ENCODE measurements at places on chromosomes 12 and 14.
A peak's percentile ranks its signal among the peaks of the same experiment; 100 is the strongest.

DNA sequence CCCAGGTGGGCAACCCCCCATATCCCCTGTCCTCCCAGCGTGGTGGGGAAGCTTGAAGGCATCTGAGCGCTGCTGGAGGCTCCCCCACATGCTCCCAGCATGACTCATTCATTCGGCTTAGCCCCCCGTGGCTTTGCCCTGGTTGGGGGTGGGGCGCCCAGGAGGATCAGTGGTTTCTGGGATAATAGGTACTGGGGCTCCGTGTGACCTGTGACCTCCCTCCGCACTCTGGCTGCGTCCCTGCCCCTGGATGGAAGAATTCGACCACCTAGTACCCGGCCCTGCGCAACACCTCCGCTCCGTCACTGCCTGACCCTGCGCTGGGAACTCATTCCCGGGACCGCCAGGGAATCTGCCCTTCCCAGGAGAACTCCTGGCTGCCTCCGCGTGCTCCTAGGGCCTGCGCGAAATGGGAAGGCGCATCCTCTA lies 120.1 kb downstream of the AACS start:
- no peak for DNase-seq

- DNase-seq, result no peak
Measured at GRCh38 chr14:58565832-58566231, 71.9 kb upstream of the DACT1 start.

GRCh38 chr12:47722941-47723631 lies 2.2 kb downstream of the ENDOU start:
- DNase-seq, result peak; percentile 67

DNA sequence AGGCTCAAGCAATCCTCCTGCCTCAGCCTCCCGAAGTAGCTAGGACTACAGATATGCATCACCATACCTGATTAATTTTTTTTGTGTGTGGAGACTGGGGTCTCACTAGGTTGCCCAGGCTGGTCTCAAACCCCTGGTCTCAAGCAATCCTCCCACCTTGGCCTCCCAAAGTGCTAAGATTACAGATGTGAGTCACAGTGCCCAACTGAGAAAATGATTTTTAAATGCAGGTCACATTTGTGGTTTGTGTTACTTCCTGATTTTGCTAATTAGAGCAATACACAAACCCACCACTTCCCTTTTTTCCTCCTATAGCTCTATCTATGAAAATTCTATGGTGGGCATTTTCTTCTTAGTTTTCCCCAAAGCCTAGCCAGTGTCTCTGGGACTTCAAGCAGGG lies 45.5 kb upstream of the TMEM263 start:
- no peak for DNase-seq

- no peak for DNase-seq
Measured at GRCh38 chr14:69593018-69593677, 18.2 kb upstream of the SUSD6 start.

- no peak for DNase-seq
Measured at GRCh38 chr14:104081261-104081835, 4.2 kb upstream of the ASPG start.

- DNase-seq, result no peak
Measured at GRCh38 chr12:105429511-105429910, 99.0 kb downstream of the C12orf75 start.

GRCh38 chr12:131943876-131944275 lies 5.9 kb upstream of the EP400 start:
- no peak for DNase-seq

GRCh38 chr14:97942921-97943320 lies 1145.7 kb downstream of the VRK1 start:
- DNase-seq, result no peak

GRCh38 chr12:13345722-13346121 lies 149.2 kb downstream of the EMP1 start:
- DNase-seq, result no peak

DNA sequence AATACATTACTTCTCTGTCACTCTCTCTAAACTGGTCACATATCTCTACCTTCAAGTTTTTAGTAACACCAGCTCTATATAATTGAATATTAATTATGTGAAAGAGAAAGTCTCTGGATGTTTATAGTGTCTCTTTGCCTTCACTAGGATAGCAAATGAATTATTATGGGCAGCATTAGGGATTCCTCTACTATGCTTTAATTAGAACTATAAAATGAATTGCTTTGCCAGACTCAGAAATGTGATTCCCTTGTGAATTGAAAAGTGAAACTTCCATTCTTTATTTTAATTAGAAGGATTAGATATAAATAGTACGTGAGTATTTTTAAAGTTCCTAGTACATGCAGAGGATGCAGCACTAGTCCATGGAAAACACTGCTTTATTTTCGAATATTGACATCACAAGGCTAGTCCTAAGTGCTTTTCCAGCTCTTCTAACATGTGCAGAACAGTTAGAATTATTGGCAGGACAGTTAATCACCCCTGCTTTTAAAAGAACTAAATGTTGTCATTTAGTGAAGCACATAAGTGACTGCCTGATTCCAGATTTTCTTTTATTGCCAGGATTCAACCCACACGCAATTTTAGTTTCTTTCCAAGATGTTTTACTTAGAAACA lies 23.0 kb upstream of the REP15 start:
- DNase-seq, result no peak

GRCh38 chr14:52117111-52117832 lies 48.4 kb upstream of the NID2 start:
- no peak for DNase-seq

DNA sequence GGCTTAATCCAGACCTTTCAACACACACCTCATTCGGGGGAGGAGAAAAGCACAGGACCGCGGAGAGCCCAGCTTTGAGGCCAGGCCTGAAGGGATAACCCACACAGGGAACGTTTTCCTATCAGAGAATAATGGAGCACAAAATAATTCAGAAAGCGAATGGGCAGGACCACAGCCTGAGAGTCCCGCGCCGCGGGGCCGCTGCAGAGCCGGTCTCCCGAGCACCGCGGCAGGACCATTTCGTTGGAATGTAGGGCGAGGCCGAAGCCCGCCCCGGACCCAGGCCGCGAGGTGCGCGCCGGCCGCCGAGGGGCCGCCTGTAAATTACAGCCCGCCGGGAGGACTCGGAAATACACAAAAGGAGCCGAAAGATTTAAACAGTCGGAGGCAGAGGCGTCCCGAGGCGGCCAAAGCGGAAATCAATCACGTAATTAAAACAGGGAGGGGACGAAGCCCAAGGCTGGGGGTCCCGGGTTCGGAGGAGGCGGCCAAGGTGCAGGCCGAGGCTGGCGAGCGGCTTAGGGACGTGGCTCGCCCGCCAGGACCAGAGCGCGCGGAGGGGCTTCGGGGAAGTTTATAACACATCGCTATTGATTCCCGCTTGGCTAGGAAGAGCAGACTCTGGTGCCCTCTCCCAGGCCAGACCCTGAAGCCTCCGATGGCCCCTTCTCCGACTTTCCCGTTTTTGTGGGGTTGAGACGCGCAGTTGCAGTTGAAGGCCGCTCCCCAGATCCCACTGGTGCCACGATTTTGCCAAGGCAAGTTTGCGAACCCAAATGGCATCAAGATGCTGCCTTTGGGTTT lies 6.3 kb upstream of the HOXC4 start:
- DNase-seq, result no peak
